ENCODE measurements at places on chromosomes 2 and 18. TPM values are rescaled to one million over a fixed set of nuclear protein-coding genes. Genes with fewer than 3 reads are reported as not detected.

The AQP12A gene
- polyA plus RNA-seq: not detected

The HNMT gene
- 9.9 TPM for polyA plus RNA-seq

The FAM124B gene
- polyA plus RNA-seq: 0.88 TPM

The NEU2 gene
- not detected for polyA plus RNA-seq

The TWSG1 gene
- 9.3 TPM for polyA plus RNA-seq

The HOXD10 gene
- polyA plus RNA-seq: not detected

The HYCC2 gene
- polyA plus RNA-seq: 8.3 TPM

The ERFE gene
- not detected for polyA plus RNA-seq

The ACADL gene
- polyA plus RNA-seq: 2.1 TPM

The FLACC1 gene
- 0.88 TPM for polyA plus RNA-seq

The PRADC1 gene
- 221 TPM for polyA plus RNA-seq

The ZNG1B gene
- polyA plus RNA-seq: 41.5 TPM

The ADNP2 gene
- 4.6 TPM for polyA plus RNA-seq

The PDE1A gene
- 4.9 TPM for polyA plus RNA-seq

Measured in heart right ventricle (tissue), 16 donors.